Activated T-cell treated with anti-CD3 and anti-CD28 coated beads, Interleukin-2, amount 50 U/mL, for 24 hours (primary cell): ENCODE measurements at places on chromosomes 12 and 14.
A peak's percentile ranks its signal among the peaks of the same experiment; 100 is the strongest.

GRCh38 chr12:121668750-121669520, 519 bp downstream of the MORN3 start:
- H3K27me3 ChIP-seq = no peaks in the 10 kb centered on the region
- peaks cover 10% of the 10 kb centered on the region for H3K36me3 ChIP-seq
- DNase-seq = peak; percentile 63
- H3K27ac ChIP-seq = peak overlapping the region; percentile 33
- no peak overlapping the region for H3K4me3 ChIP-seq

GRCh38 chr12:82504409-82504808, 146.1 kb downstream of the METTL25 start:
- no peaks in the 10 kb centered on the region for H3K27me3 ChIP-seq
- no peaks in the 10 kb centered on the region for H3K36me3 ChIP-seq
- H3K4me1 ChIP-seq = no peaks in the 10 kb centered on the region
- H3K27ac ChIP-seq = no peak overlapping the region
- DNase-seq = no peak
- H3K4me3 ChIP-seq = no peak overlapping the region

DNA sequence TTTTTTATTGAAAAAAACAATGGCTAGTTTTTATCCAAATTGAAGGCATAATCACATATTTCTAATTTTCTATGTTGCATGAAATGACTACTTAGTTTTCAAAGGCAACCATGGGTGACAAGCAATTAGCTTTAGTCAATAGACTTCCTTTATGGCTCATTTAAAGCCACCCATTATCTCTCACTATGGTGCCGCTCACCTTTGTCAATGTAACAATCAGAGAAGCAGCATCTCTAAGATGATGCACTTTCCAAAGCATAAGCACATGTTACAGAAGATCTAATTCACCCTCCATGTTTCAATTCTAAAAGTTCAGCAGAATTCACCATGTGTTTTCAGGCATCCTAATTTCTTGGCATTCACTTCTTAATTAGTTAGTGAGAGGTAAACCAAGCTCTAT, 166.6 kb upstream of the RPL10L start:
- H3K27me3 ChIP-seq = no peaks in the 10 kb centered on the region
- no peak overlapping the region for H3K4me3 ChIP-seq
- H3K4me1 ChIP-seq = no peaks in the 10 kb centered on the region
- H3K27ac ChIP-seq = no peak overlapping the region
- H3K36me3 ChIP-seq = no peaks in the 10 kb centered on the region

DNA sequence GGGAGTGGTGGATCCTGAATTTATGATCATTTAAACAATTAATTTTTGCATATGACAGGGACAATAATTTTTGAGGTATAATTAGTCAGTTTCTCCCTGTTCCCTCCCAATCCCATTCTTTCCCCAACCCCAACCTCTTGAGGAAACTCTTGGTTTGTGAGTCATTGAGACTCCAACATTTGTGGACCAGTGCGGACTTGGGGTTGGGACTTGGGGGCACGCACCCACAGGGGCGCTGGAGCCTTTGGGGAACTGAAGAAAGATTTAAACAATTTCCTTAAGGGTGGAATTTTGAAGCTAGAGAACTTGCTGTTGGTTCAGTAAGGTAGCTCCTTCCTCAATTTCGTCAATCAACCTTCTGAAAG, 17.4 kb upstream of the PTGR2 start:
- H3K36me3 ChIP-seq = no peaks in the 10 kb centered on the region
- H3K4me3 ChIP-seq = no peak overlapping the region
- peaks cover 13% of the 10 kb centered on the region for H3K4me1 ChIP-seq
- H3K27ac ChIP-seq = no peak overlapping the region

DNA sequence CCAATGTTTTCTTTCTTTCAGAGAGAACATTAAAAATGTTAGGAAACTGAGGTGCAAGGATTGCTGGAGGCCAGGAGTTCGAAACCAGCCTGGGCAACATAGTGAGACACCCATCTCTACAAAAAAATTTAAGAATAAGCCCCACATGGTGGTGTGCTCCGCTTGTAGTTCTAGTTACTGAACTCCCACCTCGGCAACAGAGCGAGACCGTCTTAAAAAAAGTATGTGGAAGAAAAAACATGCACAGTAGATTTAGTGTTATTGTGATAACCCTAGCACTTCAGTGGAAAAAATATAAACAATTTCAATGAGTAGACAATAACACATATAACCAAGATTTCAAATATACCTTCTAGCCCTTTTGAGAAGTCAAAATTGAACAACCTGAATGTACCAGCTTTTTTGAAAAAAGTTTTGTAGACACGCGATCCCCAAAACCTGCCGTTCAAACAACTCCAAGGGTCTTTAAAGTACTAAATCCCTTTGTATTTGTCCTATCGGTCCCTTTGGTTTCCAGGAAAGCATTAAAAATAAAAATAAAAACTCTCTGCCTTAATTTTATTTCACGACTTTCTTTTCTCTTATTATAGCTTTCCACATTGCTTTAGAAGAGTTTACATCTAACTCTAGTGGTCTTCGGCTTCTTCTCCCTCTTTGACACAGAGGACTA, 1.0 kb upstream of the ANO6 start:
- H3K4me3 ChIP-seq = peak overlapping the region; percentile 85
- no peaks in the 10 kb centered on the region for H3K27me3 ChIP-seq
- H3K27ac ChIP-seq = peak overlapping the region; percentile 95
- DNase-seq = no peak

DNA sequence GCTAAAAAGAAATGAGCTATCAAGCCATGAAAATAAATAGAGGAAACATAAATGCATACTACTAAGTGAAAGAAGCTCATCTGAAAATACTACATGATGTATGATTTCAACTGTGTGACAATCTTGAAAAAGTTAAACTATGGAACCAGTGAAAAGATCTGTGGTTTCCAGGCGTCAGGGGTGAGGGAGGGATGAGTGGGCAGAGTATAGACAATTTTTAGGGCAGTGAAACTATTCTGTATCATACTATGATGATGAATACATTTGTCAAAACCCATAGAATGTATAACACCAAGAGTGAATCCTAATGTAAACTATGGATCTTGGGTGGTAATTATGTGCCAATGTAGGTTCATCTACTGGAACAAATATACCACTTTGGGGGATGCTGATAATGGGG, 21.3 kb downstream of the SPX start:
- H3K4me3 ChIP-seq = no peak overlapping the region
- no peaks in the 10 kb centered on the region for H3K36me3 ChIP-seq
- peaks cover 19% of the 10 kb centered on the region for H3K4me1 ChIP-seq
- H3K27ac ChIP-seq = peak overlapping the region; percentile 37
- DNase-seq = no peak

GRCh38 chr12:64782191-64782876, 23.1 kb upstream of the GNS start:
- H3K4me3 ChIP-seq = peak overlapping the region; percentile 76
- H3K27ac ChIP-seq = no peak overlapping the region

- DNase-seq = no peak
- H3K36me3 ChIP-seq = peaks cover 98% of the 10 kb centered on the region
- no peaks in the 10 kb centered on the region for H3K27me3 ChIP-seq
- peak overlapping the region; percentile 55 for H3K27ac ChIP-seq
Observed at GRCh38 chr14:74893614-74894091, 11.9 kb downstream of the DLST start.

DNA sequence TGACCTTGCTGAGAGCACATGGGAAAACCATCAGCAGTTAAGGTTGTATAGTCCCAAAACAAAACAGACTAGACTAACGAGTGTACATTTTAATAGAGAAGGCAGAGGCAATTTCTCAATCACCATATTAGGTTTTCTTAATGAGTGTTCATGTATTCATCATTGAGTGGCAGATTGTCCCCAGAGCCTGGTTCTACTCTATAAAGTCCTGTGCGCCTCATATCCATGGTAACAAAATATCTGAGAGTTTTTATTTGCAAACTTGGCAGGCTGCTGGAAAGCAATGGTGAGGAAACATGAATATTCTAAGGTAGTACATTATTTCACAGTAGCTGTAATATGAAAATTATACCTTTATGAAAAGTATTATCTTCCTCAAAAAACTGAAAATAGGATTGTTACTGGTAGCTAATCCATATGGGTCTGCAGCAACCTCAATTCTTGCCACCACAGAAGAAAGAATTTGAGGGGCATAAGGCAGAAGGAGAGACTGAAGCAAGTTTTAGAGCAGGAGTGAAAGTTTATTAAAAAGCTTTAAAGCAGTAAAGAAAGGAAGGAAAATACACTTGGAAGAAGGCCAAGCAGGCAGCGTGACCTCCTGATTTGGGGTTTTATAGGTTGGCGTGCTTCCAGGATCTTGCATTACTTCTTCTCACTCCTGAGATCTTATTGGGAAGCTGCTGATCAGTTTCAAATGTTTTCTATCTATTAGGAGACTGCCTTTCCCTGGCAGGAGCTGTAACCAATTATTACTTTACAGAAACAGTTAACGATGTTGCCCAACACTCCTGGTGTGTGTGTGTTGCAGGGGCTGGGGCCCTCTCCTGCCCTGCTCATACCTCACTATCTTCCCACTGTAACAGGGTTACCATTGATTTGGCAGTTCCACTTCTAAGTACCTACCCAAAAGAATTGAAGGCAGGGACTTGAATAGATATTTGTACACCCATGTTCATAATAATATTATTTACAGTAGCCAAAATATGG, 154.0 kb upstream of the NUDT4 start:
- H3K36me3 ChIP-seq = no peaks in the 10 kb centered on the region
- H3K27me3 ChIP-seq = peaks cover 3% of the 10 kb centered on the region
- DNase-seq = no peak
- H3K27ac ChIP-seq = no peak overlapping the region
- no peak overlapping the region for H3K4me3 ChIP-seq

GRCh38 chr12:132143336-132144071, 615 bp downstream of the DDX51 start:
- peaks cover 34% of the 10 kb centered on the region for H3K4me1 ChIP-seq
- DNase-seq = no peak
- peak overlapping the region; percentile 66 for H3K27ac ChIP-seq
- no peaks in the 10 kb centered on the region for H3K27me3 ChIP-seq
- peaks cover 76% of the 10 kb centered on the region for H3K36me3 ChIP-seq

- H3K36me3 ChIP-seq = no peaks in the 10 kb centered on the region
- H3K27me3 ChIP-seq = peaks cover 10% of the 10 kb centered on the region
- no peaks in the 10 kb centered on the region for H3K4me1 ChIP-seq
- no peak for DNase-seq
Observed at GRCh38 chr14:58100735-58101368, 51.2 kb downstream of the ARMH4 start.

DNA sequence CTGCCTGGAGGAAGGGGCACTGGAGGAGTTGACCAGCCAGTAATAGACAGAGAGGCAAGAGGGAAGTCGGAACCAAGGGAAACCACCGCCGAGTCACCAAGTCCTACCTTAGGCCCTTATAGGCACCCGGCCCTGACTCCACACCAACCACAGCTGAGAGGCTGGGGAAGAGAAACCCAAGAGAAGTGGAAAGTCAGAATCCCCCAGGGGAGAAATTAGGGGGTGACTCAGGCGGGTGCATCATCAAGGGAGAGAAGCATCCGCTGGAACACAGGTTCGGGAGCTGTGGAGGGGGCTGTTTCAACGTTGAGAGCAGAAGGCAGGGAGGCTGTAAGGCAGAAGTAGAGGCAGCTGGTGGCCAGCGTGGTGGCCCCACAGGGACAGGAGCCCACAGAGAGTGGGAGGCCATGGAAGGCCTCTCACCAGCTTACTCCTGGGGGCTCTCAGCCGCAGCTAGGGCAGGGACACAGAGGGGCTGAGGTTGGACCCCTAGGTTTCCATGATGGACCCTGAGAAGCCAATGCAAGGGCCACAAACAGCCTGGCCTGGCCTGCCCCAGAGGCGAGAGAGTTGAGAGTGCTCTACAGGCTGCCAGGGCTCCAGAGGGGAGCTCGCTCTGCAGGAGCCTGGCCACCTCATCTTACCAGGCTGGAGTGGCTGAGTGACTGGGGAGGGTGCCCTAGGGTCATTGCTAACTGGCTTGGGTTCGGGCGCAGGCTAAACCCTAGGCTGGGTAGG, 1.4 kb upstream of the TRMT61A start:
- peak overlapping the region; percentile 94 for H3K4me3 ChIP-seq
- H3K27ac ChIP-seq = peak overlapping the region; percentile 97
- no peak for DNase-seq
- peaks cover 12% of the 10 kb centered on the region for H3K27me3 ChIP-seq
- peaks cover 38% of the 10 kb centered on the region for H3K4me1 ChIP-seq
- H3K36me3 ChIP-seq = peaks cover 34% of the 10 kb centered on the region

DNA sequence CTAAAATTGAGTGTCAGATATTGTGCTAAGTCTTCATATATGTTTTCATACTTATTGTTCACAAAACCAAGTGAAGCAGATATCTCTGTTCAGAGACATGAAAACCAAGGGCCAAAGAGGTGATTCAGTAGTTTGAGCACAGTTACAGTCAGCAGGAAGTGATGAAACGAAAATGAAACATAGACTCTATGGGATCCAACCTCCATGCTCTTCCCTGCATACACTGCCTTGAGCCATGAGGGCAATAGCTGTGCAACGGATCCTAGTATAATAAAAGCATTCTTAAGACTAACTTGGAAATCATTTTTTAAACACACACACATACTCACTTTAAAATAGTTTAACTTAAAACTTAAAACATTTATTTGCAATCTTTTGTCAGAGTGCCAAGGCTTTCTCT, 27.9 kb downstream of the ESR2 start:
- peak overlapping the region; percentile 22 for H3K27ac ChIP-seq
- DNase-seq = no peak
- H3K36me3 ChIP-seq = no peaks in the 10 kb centered on the region
- H3K4me1 ChIP-seq = peaks cover 19% of the 10 kb centered on the region
- no peaks in the 10 kb centered on the region for H3K27me3 ChIP-seq

DNA sequence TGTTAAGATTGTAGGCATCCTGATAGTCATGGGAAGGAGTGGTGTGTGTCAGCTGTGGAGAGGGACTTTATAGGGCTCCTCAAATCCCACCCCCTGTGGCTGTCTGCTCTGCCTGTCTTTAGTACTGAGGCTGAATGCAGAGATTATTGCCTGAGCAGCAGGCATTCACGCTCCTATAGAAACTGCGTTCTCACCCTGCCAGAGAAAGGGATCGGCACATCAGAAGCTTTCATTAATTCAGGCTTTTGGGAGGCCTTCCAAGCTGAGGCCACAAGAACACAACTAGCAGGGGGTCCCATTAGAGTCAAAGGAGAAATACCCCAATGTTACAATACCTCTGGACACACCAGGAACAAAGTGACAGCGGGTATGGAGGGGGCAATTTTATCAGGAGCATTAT, 12.6 kb downstream of the KCNK10 start:
- no peak overlapping the region for H3K4me3 ChIP-seq
- H3K27ac ChIP-seq = no peak overlapping the region
- no peak for DNase-seq
- H3K36me3 ChIP-seq = no peaks in the 10 kb centered on the region
